Uterus (tissue), 4 donors: ENCODE measurements at places on chromosomes 6 and 20.
A peak's percentile ranks its signal among the peaks of the same experiment; 100 is the strongest.

DNA sequence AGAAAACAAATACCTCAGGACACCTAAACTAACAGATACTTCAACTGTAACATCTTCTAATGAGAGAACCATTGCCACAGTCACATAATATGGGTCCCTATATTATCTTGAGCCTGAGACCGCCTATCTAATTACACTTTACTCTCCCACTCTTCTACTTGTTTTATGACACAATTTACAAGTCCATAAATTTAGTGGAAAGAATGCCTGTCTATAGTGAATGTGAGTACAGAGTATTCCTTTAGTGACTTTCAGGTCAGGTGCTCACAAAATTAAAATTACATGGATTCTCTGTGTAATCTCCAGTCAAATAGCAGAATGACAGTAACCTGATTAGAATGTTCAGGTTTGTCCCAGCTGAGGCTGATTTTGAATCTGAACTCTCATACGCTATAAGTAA lies 624.1 kb downstream of the PKHD1 start:
- no peaks in the 10 kb centered on the region for H3K27me3 ChIP-seq
- no peak overlapping the region for H3K27ac ChIP-seq
- H3K36me3 ChIP-seq, result no peaks in the 10 kb centered on the region
- no peak for DNase-seq
- H3K4me1 ChIP-seq, result no peaks in the 10 kb centered on the region

DNA sequence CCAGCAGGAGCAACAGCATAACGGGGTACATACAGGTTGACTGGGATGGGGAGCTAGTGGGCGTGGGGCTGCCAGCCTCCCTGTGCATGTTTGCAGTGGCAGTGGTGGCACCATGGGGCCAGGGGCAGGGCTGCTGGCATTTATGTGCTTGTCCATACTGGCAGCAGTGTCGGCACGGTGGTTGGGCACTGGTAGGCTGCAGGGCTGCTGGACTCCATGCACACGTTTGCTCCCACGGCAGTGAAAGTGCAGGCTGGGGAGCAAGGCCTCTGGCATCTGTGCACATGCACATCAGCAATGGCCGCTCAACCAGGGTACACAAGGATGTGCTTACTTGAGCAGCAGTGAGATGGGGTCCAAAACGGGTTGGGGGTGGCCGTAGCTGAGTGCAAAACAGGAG lies 159.5 kb upstream of the KHDRBS2 start:
- DNase-seq, result no peak
- no peak overlapping the region for H3K4me3 ChIP-seq
- no peaks in the 10 kb centered on the region for H3K27me3 ChIP-seq
- no peak overlapping the region for H3K27ac ChIP-seq

- peaks cover 4% of the 10 kb centered on the region for H3K4me1 ChIP-seq
- no peaks in the 10 kb centered on the region for H3K36me3 ChIP-seq
- DNase-seq, result no peak
- H3K27ac ChIP-seq, result no peak overlapping the region
- no peak overlapping the region for H3K4me3 ChIP-seq
- no peaks in the 10 kb centered on the region for H3K27me3 ChIP-seq
These were observed 2.7 kb downstream of the FBXO9 start for GRCh38 chr6:53067849-53068361.

DNA sequence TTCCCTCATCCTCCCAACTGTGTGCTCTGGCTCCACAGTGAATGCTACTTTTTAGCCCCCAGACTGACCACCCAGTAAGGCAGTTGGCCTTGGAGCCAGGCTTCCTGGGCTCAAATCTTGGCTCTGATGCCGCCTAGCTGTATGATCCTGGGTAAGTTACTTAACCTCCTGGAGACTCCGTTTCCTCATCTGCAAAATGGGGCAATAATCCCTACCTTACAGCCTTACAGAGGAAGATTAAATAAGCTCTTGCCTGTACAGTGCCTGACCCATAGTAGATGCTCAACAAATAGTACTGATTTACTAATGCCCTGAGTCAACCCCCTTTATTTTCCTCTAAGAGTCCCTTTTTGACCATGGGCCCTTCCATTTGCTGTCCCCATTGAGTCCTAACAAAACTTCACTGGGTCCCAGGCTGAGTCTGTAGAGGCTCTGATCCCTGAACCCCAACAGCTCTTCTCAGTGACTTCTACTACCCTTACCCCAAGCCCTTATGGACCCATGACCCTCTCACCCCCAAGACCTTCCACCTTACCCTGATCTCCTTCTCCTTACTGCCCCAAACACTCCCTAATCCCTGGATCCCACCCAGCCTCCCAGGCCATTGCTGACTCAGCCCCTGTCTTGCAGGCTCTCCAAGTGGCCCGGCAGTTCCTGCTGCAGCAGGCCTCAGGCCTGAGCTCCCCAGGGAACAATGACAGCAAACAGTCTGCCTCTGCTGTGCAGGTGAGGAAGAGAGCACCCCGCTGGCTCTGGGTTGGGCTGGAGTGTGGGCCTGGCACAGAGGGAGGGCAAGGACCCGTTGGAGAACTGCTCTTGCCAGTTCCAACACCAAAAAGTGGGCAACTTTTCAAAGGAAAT lies 31.4 kb downstream of the FOXP4 start:
- no peak overlapping the region for H3K27ac ChIP-seq
- H3K4me3 ChIP-seq, result no peak overlapping the region
- no peaks in the 10 kb centered on the region for H3K4me1 ChIP-seq
- no peaks in the 10 kb centered on the region for H3K27me3 ChIP-seq

DNA sequence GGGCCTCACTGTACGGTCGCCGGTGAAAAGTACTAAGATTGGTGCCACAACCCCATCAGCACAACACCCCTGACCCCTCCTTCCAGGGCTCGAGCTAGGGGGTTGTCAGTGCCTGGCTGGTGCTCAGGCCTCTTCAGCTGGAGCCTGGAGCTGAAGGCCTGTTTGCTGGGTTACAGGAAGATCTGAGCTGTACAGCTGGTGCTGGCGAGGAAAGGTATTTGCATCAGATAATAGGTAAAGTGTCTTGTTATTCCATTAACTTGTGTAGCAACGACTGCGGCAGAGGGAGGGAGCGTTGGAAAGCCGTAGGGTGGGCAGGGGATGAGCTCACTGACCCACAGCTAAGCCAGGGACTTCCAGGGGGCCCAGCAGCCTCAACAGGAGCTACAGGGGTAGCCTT lies 15.8 kb upstream of the SIRPA start:
- H3K4me1 ChIP-seq, result no peaks in the 10 kb centered on the region
- no peak overlapping the region for H3K27ac ChIP-seq
- no peaks in the 10 kb centered on the region for H3K27me3 ChIP-seq
- H3K4me3 ChIP-seq, result no peak overlapping the region
- DNase-seq, result no peak
- H3K36me3 ChIP-seq, result no peaks in the 10 kb centered on the region

DNA sequence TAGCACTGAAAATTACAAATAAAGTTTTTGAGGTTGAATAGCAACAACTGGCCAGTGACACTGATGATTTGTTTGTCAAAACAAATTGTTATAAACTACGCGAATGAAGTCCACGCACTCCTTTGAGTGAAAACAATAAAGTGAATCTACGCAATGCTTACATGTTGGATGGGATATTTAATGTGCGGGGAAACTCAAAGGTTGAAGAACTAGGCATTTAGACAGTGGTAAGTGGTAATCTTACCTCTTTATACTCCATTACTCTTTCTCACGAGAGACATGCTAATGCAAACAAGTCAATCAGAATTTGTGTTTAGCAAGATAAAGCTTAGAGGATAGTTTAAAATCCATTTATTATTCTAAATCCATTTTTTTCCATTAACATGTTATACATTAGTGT lies 606.4 kb downstream of the KHDRBS2 start:
- no peak for DNase-seq
- H3K4me1 ChIP-seq, result no peaks in the 10 kb centered on the region
- H3K27me3 ChIP-seq, result no peaks in the 10 kb centered on the region
- H3K36me3 ChIP-seq, result no peaks in the 10 kb centered on the region
- no peak overlapping the region for H3K4me3 ChIP-seq

DNA sequence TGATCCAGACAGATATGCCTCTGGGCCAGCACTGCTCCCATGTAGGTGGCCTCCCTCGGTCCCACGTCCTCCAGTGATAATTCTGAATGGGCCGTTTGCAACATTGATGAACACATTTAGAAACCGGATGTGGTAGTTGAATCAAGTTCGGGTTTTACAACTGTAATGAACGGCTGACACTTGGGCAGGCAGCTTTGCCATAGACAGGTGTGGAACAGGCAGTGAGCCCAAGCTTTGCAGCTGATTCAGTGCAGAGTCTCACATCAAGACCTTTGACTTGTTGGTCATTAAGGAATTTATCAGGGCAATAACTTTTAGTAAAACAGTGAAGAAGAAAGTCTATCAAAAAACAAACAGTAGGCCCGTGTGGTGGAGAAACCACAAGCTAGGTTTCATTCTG lies 466.6 kb upstream of the AGPAT4 start:
- H3K4me1 ChIP-seq, result no peaks in the 10 kb centered on the region
- no peak overlapping the region for H3K4me3 ChIP-seq
- H3K36me3 ChIP-seq, result no peaks in the 10 kb centered on the region
- no peak overlapping the region for H3K27ac ChIP-seq

- H3K27me3 ChIP-seq, result no peaks in the 10 kb centered on the region
- H3K4me3 ChIP-seq, result no peak overlapping the region
These were observed 157.1 kb downstream of the AKAP7 start for GRCh38 chr6:131292145-131292938.

- no peak overlapping the region for H3K27ac ChIP-seq
- no peak for DNase-seq
- no peaks in the 10 kb centered on the region for H3K36me3 ChIP-seq
- H3K4me1 ChIP-seq, result no peaks in the 10 kb centered on the region
- no peak overlapping the region for H3K4me3 ChIP-seq
- H3K27me3 ChIP-seq, result no peaks in the 10 kb centered on the region
These were observed 87.7 kb upstream of the FAM184A start for GRCh38 chr6:119166024-119166784.

GRCh38 chr20:38032585-38033329 lies 499 bp downstream of the TTI1 start:
- H3K27me3 ChIP-seq, result no peaks in the 10 kb centered on the region
- peak overlapping the region; percentile 85 for H3K4me3 ChIP-seq
- H3K27ac ChIP-seq, result peak overlapping the region; percentile 95
- peaks cover 3% of the 10 kb centered on the region for H3K4me1 ChIP-seq

DNA sequence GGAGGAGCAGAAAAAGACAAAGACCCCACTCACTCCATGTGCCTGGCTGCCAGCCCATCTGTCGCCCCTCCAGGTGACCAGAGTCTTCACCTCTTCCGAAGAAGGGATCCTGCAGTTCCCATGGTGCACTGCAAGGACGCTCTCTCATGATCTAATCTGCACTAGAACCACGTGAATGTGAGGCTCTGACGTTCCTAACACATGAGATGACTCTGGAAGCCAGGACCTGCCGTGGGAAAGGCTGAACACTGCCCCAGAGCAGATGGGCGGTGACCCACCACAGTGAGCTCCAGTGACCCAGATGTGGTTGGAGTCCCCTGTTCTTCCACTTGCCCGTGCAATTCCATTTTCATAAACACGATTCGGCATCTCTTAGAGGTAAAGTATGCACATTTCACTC lies 39.6 kb upstream of the PDE10A start:
- H3K4me3 ChIP-seq, result no peak overlapping the region
- no peak overlapping the region for H3K27ac ChIP-seq
- no peaks in the 10 kb centered on the region for H3K27me3 ChIP-seq
- no peak for DNase-seq
- H3K4me1 ChIP-seq, result no peaks in the 10 kb centered on the region

- no peak for DNase-seq
- no peak overlapping the region for H3K4me3 ChIP-seq
- no peaks in the 10 kb centered on the region for H3K4me1 ChIP-seq
- no peaks in the 10 kb centered on the region for H3K27me3 ChIP-seq
- H3K27ac ChIP-seq, result no peak overlapping the region
- H3K36me3 ChIP-seq, result no peaks in the 10 kb centered on the region
These were observed 235.0 kb downstream of the GMPR start for GRCh38 chr6:16473184-16473907.

GRCh38 chr6:16803294-16804200 lies 42.3 kb upstream of the ATXN1 start:
- H3K27me3 ChIP-seq, result no peaks in the 10 kb centered on the region
- H3K27ac ChIP-seq, result peak overlapping the region; percentile 58
- DNase-seq, result peak; percentile 60

GRCh38 chr20:32359633-32360332 lies 1.7 kb downstream of the ASXL1 start:
- no peaks in the 10 kb centered on the region for H3K27me3 ChIP-seq
- peak overlapping the region; percentile 55 for H3K4me3 ChIP-seq
- peak overlapping the region; percentile 98 for H3K27ac ChIP-seq
- DNase-seq, result no peak

- no peak overlapping the region for H3K4me3 ChIP-seq
- H3K27ac ChIP-seq, result no peak overlapping the region
- H3K36me3 ChIP-seq, result no peaks in the 10 kb centered on the region
- no peaks in the 10 kb centered on the region for H3K4me1 ChIP-seq
- no peak for DNase-seq
These were observed 23.5 kb downstream of the CFAP206 start for GRCh38 chr6:87431263-87431662.

- H3K4me3 ChIP-seq, result no peak overlapping the region
- H3K4me1 ChIP-seq, result no peaks in the 10 kb centered on the region
- no peaks in the 10 kb centered on the region for H3K27me3 ChIP-seq
- no peaks in the 10 kb centered on the region for H3K36me3 ChIP-seq
- H3K27ac ChIP-seq, result no peak overlapping the region
- no peak for DNase-seq
These were observed 521.0 kb upstream of the ARID1B start for GRCh38 chr6:156256161-156256560.

GRCh38 chr20:3716195-3716834 lies 3.9 kb upstream of the SIGLEC1 start:
- H3K27ac ChIP-seq, result no peak overlapping the region
- peak; percentile 44 for DNase-seq
- no peak overlapping the region for H3K4me3 ChIP-seq
- no peaks in the 10 kb centered on the region for H3K36me3 ChIP-seq
- no peaks in the 10 kb centered on the region for H3K4me1 ChIP-seq

GRCh38 chr6:15472621-15473020 lies 190.2 kb downstream of the DTNBP1 start:
- no peak overlapping the region for H3K27ac ChIP-seq
- H3K4me1 ChIP-seq, result no peaks in the 10 kb centered on the region
- no peaks in the 10 kb centered on the region for H3K27me3 ChIP-seq

DNA sequence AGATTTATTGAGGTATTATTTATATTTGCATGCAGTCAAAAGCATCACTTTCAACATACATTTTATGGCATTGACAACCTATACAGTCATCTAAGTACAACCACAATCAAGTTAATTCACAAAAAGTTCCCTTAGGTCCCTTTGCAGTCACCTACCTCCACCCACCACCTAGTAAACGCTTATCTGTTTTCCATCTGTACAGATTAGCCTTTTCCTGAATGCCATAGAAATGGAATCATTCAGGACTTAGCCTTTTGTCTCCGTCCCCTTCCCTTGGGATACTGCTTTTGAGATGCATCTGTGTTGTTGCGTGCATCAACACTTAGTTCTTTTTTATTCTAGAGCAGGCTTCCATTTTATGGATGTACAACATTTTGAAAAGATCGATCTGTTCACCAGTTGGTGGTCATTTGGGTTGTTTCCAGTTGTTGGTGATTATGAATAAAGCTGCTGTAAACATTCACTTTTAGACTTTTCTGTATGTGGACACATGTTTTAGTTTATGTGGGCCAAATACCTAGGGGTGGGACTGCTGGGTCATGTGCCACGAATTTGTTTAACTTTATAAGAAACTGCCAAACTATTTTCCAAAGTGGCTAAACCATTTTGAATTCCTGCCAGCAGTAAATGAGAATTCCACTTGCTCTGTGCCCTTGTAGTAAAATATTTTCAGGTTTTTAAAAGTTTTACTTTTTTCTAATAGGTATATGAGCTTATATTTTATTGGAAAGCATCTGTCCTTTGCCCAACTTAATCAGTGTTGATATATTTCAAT lies 17.6 kb upstream of the IFNGR1 start:
- H3K27ac ChIP-seq, result no peak overlapping the region
- H3K27me3 ChIP-seq, result no peaks in the 10 kb centered on the region
- H3K4me3 ChIP-seq, result no peak overlapping the region
- no peaks in the 10 kb centered on the region for H3K36me3 ChIP-seq
- DNase-seq, result no peak
- H3K4me1 ChIP-seq, result no peaks in the 10 kb centered on the region
